OCI-LY7 (cell line): ENCODE measurements at places on chromosomes 6 and 20. TPM values are rescaled to one million over a fixed set of nuclear protein-coding genes. Genes with fewer than 3 reads are reported as not detected.

GRCh38 chr6:30689022-30689865 is 1.5 kb downstream of the NRM start:
- DNase-seq = peak; percentile 46

GRCh38 chr6:14721103-14721758 is 524.6 kb upstream of the JARID2 start:
- DNase-seq = peak; percentile 40

- DNase-seq = peak; percentile 46
Measured at GRCh38 chr20:49278818-49279676, 1.2 kb upstream of the ZNFX1 start.

CD93 gene
- not detected in 2 replicates for total RNA-seq

GRCh38 chr6:71745525-71745924 is 140.8 kb upstream of the RIMS1 start:
- no peak for DNase-seq

DNA sequence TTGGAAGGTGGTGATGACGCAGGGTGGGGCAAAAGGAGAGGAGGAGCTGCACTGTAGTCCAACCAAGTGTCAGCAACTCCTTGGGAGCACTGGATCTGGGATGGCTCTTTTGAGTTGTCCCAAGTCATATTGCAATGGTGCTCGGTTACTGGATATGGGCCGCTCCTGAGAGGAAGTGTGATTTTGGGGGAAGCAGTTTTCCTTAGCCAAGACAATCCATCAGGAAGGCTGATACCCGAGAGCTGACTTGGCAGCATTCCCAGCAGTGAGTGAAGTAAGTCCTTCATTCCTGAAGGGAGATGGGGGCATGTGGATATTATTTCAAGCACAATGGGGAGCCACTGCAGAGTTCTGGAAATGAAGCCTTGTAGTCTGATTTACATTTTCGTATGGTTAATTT is 354.1 kb downstream of the RFPL4B start:
- no peak for DNase-seq

- no peak for DNase-seq
Measured at GRCh38 chr6:24481449-24481848, 7.9 kb downstream of the GPLD1 start.

SOBP gene
- total RNA-seq = 29.4 and 31.3 TPM in 2 replicates

- DNase-seq = no peak
Measured at GRCh38 chr6:53987522-53987888, 123.7 kb upstream of the MLIP start.

ZFP57 gene
- total RNA-seq = not detected in 2 replicates

GRCh38 chr6:35089216-35089934 is 51.8 kb downstream of the TCP11 start:
- no peak for DNase-seq

C20orf144 gene
- total RNA-seq = 0.31 and 0.42 TPM in 2 replicates

GRCh38 chr6:132973514-132973993 is 159.2 kb downstream of the RPS12 start:
- DNase-seq = no peak

DNA sequence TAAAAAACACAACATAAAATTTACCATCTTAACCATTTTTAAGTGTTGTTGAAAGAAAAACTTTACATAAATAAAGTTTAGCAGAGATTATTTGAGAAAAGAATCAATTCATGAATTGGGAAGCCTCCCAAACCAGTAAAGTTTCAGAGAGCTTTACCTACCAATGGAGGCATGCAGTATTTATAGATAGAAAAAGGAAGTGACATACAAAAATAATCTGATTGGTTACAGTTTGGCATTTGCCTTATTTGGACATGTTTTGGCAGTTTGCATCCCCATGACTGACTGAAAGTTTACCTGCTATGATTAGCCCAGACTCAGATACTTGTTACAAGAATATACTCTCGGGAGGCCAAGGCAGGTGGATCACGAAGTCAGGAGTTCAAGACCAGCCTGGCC is 3.7 kb upstream of the CMTR1 start:
- DNase-seq = peak; percentile 31

DNA sequence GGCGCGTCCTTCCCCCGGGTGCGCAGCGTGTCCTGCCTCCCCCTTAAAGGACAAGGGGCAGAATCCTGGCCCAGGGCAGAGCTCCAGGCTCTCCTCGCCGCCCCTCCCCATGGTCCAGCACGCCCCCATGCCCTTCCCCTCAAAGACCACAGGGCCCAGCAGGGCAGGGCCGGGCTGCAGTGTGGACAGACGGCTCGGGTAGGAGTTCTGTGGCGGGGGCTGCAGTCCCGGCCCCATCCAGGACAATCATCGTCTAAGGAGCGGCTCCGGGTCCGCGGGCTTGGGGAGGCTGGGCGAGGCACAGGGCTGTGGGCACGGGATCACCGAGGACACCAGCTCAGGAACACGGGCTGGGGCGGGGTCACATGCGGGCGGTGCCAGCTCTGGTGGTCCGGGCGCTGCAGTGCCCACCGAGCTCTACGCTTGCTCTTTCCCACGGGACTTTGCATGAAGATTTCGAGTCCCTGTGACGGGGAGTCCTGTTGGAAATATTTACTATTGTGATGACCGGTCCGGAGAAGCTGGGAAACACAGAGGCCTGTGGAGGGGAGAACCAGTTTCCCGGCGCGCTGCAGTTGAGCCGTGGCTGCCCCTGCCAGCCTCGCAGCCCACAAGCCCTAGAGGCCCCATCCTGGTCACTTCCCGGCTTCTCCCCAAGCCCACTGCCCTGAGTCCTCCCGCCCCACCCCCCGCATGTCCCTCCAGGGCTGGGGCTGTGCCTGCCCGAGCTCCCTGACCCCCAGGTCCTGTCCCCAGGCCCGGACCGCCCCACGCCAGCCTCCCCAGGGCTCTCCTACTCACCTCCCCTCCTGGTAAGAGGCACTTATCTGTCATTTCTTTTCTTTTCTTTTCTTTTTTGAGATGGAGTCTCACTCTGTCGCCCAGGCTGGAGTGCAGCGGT is 20.6 kb downstream of the SLC17A9 start:
- DNase-seq = no peak
